Lung (tissue), 17 donors: ENCODE measurements at places on chromosomes 1 and 21.

GRCh38 chr21:27035791-27036190, 68.9 kb upstream of the ADAMTS5 start:
- no peak overlapping the region for H3K27ac ChIP-seq
- no peaks in the 10 kb centered on the region for H3K4me1 ChIP-seq
- no peaks in the 10 kb centered on the region for H3K27me3 ChIP-seq
- no peak for DNase-seq
- H3K36me3 ChIP-seq = no peaks in the 10 kb centered on the region

GRCh38 chr21:42038826-42039425, 28.8 kb upstream of the ZBTB21 start:
- H3K4me3 ChIP-seq = no peak overlapping the region
- peak; percentile 46 for DNase-seq
- peak overlapping the region; percentile 26 for H3K27ac ChIP-seq
- no peaks in the 10 kb centered on the region for H3K27me3 ChIP-seq
- peaks cover 12% of the 10 kb centered on the region for H3K4me1 ChIP-seq

GRCh38 chr1:93537396-93537795, 89.5 kb downstream of the FNBP1L start:
- no peaks in the 10 kb centered on the region for H3K27me3 ChIP-seq
- H3K36me3 ChIP-seq = peaks cover 12% of the 10 kb centered on the region
- no peak overlapping the region for H3K4me3 ChIP-seq
- no peaks in the 10 kb centered on the region for H3K4me1 ChIP-seq

DNA sequence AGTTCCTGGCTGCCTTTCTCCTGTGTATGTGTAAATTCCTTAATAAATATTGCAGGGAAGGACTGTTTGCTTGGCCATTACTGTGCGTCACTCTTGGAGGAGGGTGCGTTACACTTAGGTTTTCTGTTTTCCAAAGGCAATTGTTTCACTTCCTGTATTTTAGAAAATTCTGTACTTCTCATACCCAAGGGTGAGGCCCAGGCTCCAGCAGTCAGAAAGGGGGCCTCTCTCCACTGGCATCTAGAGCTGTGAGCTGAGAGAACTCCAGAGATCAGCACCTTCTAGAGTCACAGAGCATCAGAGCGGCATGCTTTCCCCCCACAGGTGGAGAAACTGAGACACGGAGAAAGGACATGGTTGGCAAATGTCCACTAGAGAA, 27.0 kb upstream of the ZFP69B start:
- peaks cover 11% of the 10 kb centered on the region for H3K4me1 ChIP-seq
- DNase-seq = peak; percentile 29
- H3K36me3 ChIP-seq = no peaks in the 10 kb centered on the region
- H3K27ac ChIP-seq = no peak overlapping the region

- DNase-seq = peak; percentile 36
- no peaks in the 10 kb centered on the region for H3K27me3 ChIP-seq
- H3K4me3 ChIP-seq = no peak overlapping the region
- H3K36me3 ChIP-seq = no peaks in the 10 kb centered on the region
- H3K4me1 ChIP-seq = peaks cover 12% of the 10 kb centered on the region
- H3K27ac ChIP-seq = no peak overlapping the region
Observed at GRCh38 chr1:165842671-165843129, 15.3 kb downstream of the UCK2 start.

- peak; percentile 65 for DNase-seq
- H3K27ac ChIP-seq = peak overlapping the region; percentile 4
- peaks cover 4% of the 10 kb centered on the region for H3K4me1 ChIP-seq
- H3K4me3 ChIP-seq = no peak overlapping the region
Observed at GRCh38 chr1:10734962-10735544, 61.4 kb downstream of the CASZ1 start.
